Trophoblast cell (in vitro differentiated cells and primary cell): ENCODE measurements at places on chromosomes 6 and 20.

DNA sequence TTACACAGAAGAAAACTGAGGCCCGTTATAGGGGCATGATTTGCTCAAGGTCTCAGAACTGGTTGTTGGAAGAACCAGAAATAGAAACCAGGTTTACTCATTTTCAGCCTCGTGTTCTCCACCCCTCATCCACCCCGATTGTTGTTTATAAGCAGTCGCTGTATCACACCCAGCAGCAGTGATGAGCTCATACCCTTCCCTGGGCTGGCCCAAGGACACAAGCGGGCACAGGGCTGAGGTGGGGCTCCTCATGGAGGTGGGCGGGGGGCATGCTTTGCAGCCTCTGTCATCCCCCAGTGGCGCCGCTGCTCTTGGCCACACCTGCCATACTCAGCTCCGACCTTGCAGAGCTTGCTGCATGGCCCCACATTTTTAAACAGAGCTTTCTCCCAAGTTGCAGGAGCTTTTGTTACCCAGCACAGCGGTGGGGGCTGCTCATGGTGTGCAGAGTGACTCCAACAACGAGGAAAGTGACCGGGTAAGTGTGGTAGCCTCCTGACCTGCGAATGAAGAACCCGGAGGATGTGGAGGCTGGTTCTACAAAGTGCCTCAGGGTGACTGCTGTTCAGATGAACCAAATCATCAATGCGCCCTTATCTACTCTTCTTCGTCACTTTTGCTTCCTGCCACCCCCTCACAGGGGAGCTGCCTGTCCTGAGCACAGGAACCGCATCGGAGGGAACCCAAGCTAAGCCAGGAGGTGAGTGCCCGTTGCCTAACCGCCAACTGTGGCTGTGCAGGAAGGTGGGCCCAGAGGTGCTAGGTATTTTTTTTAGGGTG, 43.6 kb upstream of the NKX2-2 start:
- no peaks in the 10 kb centered on the region for H3K36me3 ChIP-seq
- H3K27me3 ChIP-seq = no peaks in the 10 kb centered on the region
- DNase-seq = no peak
- no peaks in the 10 kb centered on the region for H3K4me1 ChIP-seq

- H3K4me1 ChIP-seq = no peaks in the 10 kb centered on the region
- peaks cover 27% of the 10 kb centered on the region for H3K36me3 ChIP-seq
- H3K27ac ChIP-seq = no peak overlapping the region
- H3K27me3 ChIP-seq = no peaks in the 10 kb centered on the region
These were observed 7.2 kb downstream of the HEBP2 start for GRCh38 chr6:138410972-138411880.

DNA sequence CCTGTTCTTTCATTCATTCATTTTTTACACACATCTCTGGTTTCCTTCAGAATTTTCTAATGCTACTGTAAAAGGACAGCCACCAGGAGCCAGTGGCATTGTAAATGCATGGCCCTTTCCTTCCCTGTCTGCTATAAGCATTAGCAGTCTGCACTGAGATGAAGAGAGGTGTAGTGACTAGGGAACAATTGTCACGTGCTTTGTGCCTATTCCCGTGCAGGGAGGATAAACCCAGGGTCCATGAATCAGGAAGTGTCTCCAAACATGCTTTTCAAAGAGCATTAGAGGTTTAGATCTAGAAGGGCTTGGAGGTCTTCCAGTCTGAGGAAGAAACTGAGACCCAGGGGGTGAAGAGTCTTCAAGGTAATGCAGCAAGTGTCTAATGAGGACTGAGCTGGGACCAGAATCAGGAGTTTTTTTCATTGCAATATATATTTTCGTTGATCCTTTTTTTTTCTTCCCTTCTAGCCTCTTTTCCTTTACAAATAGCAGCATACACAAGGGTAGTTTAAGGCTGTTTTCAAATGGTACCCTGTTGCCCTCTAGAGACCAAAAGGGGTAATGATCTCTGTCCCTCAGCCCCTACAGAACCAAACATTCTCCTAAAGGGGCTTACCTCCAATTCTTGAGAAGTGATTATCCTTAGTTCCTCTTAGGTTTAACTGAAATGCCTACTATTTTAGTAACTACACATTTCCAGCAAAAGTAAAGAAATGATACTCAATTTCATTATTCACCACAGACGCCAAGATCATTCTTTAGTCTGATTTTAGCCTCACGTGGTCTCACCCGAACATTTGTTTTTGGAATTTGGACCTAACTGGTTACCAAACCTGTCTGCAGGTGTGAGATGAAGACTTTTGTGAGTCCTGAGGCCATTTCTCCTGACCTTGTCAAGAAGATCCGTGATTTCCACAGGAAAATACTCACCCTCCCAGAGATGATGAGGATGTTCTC, 6.6 kb downstream of the TRIM15 start:
- no peak overlapping the region for H3K27ac ChIP-seq
- H3K4me3 ChIP-seq = no peak overlapping the region
- peak; percentile 16 for DNase-seq
- no peaks in the 10 kb centered on the region for H3K36me3 ChIP-seq
- H3K4me1 ChIP-seq = no peaks in the 10 kb centered on the region
- peaks cover 14% of the 10 kb centered on the region for H3K27me3 ChIP-seq

DNA sequence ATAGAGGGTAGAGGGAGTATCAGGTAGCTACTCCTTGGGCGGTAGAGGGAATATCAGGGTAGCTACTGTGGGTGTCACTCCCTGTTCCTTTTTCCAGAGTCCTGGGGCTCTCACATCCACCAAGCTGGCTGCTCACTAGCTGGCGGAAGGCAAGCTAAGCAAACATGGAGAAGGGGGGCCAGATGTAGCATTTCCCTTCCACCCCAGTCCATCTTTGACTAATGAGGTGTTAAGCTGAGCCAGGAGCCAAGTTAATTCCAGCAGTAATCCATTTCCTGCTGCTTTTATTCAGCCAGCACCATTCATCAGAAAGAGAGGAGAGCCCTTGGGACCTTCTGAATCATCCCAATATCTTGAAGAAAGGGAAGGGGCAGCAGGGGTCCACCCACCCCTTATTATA, 330.0 kb downstream of the ZFAND3 start:
- H3K36me3 ChIP-seq = peaks cover 19% of the 10 kb centered on the region
- DNase-seq = no peak
- H3K4me3 ChIP-seq = no peak overlapping the region
- no peak overlapping the region for H3K27ac ChIP-seq
- H3K27me3 ChIP-seq = no peaks in the 10 kb centered on the region

DNA sequence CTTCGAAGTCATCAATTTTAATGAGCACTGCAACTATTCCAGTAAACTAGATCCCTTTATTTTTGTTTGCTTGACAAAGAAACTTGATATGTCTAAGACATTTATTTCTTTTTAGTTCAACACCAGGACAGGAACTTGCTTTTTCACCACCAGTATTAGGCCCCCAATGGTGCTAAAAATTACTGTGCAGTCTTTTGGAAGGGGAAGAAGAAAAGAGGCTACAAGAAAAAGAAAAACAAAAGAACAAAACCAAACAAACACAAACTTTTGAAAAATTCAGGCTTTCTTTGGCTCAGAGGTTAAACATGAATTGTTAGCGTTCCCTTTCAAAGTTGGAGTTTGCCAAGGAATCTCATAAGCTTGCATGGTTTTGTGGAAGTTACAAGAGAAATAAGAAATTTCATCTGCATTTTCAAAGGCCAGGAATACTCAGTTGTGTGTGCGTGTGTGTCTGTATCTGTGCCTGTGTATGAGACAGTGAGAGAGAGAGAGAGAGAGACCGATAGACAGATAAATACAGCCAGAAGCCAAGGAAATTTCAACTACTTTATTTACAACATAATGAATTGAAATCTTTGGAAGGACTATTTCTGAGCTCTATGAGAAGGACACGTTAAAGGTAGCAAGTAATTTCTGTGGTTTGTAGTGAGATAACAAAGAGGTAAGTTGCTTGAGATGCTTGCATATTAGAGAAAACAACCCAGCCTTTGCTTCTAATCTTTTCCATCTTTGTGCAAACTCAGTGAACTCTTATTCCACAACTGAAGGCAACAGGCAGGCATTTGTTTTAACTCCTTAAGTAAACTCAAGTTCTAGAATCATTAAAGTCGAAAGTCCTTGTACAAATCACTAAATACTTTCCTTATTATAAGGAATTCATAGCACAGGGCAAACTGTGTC, 171.0 kb upstream of the CITED2 start:
- no peak overlapping the region for H3K4me3 ChIP-seq
- H3K36me3 ChIP-seq = no peaks in the 10 kb centered on the region
- no peak for DNase-seq
- no peak overlapping the region for H3K27ac ChIP-seq
- H3K27me3 ChIP-seq = no peaks in the 10 kb centered on the region

- no peaks in the 10 kb centered on the region for H3K36me3 ChIP-seq
- DNase-seq = no peak
- peaks cover 4% of the 10 kb centered on the region for H3K27me3 ChIP-seq
- H3K27ac ChIP-seq = no peak overlapping the region
- H3K4me1 ChIP-seq = peaks cover 27% of the 10 kb centered on the region
These were observed 1.6 kb downstream of the CLIC5 start for GRCh38 chr6:46014046-46014445.

- no peak overlapping the region for H3K27ac ChIP-seq
- H3K4me1 ChIP-seq = no peaks in the 10 kb centered on the region
- no peak overlapping the region for H3K4me3 ChIP-seq
These were observed 54.9 kb downstream of the SESN1 start for GRCh38 chr6:109039795-109040194.

DNA sequence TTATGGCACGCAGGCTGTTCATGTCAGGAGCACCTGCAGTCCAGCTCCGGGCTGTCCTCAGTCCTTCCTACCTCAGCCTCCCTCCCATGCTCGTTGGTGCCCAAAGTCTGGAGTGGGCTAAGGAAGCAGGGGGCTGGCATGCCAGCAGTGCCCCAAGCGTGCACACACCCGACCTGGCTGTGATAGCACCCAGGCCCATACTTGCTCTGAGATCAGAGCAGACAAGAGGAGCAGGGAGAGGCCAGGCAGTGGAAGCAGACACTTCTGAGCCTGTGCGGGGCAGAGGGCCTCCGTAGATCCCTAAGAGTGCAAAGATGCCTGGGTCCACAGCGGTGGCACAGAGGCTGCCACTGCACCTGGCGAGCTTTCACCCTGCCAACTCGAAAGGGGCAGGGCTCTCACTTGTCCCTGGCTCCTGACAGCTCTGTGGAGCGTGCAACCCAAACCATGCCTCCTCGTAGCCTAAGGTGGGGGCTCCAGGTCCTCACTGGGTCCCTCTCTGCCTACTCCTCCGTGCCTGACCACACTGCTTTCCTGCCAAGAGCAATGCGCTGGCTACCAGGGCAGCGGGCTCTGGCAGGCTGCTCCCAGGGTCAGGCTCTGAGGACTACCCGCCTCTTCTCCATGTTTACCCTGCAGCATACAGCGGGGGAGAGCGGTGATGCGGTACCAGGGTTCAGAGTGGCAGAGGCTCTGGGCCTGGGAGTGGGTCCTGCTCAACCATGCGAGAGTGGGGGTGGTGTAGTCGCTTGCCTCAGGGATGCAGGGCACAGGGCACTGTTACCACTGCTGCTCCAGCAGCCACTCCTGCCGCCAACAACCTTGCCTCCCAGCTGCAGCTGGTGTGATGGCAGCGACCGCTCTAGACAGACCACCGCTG, 59.5 kb downstream of the MANEA start:
- no peak overlapping the region for H3K4me3 ChIP-seq
- H3K27me3 ChIP-seq = no peaks in the 10 kb centered on the region
- H3K36me3 ChIP-seq = no peaks in the 10 kb centered on the region
- DNase-seq = no peak
- H3K4me1 ChIP-seq = no peaks in the 10 kb centered on the region
- H3K27ac ChIP-seq = no peak overlapping the region

- H3K27ac ChIP-seq = no peak overlapping the region
- H3K4me1 ChIP-seq = peaks cover 11% of the 10 kb centered on the region
- peak; percentile 49 for DNase-seq
- H3K27me3 ChIP-seq = no peaks in the 10 kb centered on the region
These were observed 21.7 kb downstream of the HECA start for GRCh38 chr6:139156551-139156950.

- no peaks in the 10 kb centered on the region for H3K4me1 ChIP-seq
- no peaks in the 10 kb centered on the region for H3K36me3 ChIP-seq
- no peak overlapping the region for H3K4me3 ChIP-seq
- H3K27ac ChIP-seq = no peak overlapping the region
- DNase-seq = no peak
These were observed 6.2 kb upstream of the RAET1E start for GRCh38 chr6:149903938-149904611.

DNA sequence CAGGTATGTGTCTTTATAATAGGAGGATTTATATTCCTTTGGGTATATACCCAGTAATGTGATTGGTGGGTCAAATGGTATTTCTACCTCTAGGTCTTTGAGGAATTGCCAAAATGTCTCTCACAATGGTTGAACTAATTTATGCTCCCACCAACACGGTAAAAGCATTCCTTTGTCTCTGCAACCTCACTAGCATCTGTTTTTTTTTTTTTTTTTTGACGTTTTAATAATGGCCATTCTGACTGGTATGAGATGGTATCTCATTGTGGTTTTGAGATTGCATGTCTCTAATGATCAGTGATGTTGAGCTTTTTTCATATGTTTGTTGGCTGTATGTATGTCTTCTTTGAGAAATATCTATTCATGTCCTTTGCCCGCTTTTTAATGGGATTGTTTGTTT, 144.9 kb upstream of the RGS17 start:
- no peaks in the 10 kb centered on the region for H3K36me3 ChIP-seq
- no peak overlapping the region for H3K4me3 ChIP-seq
- H3K27me3 ChIP-seq = no peaks in the 10 kb centered on the region
- H3K4me1 ChIP-seq = no peaks in the 10 kb centered on the region
- no peak for DNase-seq

GRCh38 chr6:33241968-33242367, 29.7 kb downstream of the VPS52 start:
- no peak overlapping the region for H3K27ac ChIP-seq
- H3K27me3 ChIP-seq = no peaks in the 10 kb centered on the region
- no peak for DNase-seq

GRCh38 chr20:50959543-50960126, 1.0 kb downstream of the MOCS3 start:
- no peaks in the 10 kb centered on the region for H3K27me3 ChIP-seq
- H3K36me3 ChIP-seq = no peaks in the 10 kb centered on the region
- no peak for DNase-seq
- H3K27ac ChIP-seq = no peak overlapping the region

GRCh38 chr20:40690836-40691565, 2.0 kb upstream of the MAFB start:
- H3K4me3 ChIP-seq = no peak overlapping the region
- H3K4me1 ChIP-seq = peaks cover 23% of the 10 kb centered on the region
- DNase-seq = no peak

DNA sequence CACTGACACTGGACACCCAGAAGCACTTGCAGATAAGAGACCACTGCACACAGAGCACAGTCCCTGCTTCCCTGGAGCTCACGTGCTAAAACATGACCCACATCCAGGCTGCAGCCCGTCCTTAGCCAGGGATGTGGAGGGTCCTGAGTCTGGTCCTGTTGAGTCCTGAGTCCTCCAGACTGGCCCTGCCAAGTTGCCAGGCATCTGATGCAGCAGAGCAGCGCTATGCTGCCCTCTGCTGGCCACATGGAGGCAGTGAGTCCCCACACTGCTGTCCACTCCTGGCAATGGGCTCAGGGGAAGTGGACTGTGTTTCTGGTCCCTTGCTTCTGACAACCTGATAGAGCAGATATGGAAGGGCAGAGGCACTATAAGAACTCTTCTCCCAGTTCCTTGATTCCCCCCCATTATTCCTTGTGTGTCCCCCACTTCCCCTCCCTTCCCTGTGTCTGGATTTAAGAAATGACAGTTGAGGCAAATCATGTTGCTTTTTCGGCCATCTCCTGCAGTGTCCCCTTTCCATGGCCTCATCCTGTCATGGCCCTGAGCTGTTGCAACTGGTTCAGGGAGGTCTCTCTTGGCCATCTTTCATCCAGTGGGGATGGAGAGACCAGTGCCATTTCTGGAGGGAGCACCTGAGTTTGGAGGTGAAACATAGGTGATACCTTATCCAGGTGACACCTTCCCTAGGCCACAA, 86.0 kb downstream of the DHX35 start:
- no peaks in the 10 kb centered on the region for H3K4me1 ChIP-seq
- H3K27ac ChIP-seq = no peak overlapping the region
- H3K36me3 ChIP-seq = no peaks in the 10 kb centered on the region
- peak; percentile 65 for DNase-seq
